ENCODE measurements at places on chromosomes 3 and 15.

GRCh38 chr3:77342688-77343087 is 302.8 kb downstream of the ROBO2 start:
- DNase-seq = no peak

- DNase-seq = no peak
Observed at GRCh38 chr3:143600756-143601718, 247.2 kb downstream of the SLC9A9 start.

DNA sequence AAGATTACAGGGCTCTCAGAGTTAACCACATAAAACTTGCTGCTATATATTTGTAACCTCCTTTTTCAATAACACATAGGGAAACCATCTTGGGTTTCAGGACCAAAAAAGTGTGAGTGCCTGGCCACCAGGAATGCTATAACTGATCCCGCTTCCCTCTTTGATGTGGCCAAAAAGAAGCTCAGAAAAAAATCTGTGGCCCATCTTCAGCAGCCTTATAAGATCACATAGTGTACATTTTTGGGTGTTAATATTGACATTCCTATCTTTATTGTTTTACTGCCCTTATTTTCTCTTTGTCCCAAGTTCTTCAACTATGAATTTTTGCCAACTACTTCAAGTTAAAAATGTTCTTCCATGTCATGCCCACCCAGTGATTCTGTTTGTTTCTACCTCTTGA is 102.8 kb downstream of the LIPC start:
- DNase-seq = no peak

DNA sequence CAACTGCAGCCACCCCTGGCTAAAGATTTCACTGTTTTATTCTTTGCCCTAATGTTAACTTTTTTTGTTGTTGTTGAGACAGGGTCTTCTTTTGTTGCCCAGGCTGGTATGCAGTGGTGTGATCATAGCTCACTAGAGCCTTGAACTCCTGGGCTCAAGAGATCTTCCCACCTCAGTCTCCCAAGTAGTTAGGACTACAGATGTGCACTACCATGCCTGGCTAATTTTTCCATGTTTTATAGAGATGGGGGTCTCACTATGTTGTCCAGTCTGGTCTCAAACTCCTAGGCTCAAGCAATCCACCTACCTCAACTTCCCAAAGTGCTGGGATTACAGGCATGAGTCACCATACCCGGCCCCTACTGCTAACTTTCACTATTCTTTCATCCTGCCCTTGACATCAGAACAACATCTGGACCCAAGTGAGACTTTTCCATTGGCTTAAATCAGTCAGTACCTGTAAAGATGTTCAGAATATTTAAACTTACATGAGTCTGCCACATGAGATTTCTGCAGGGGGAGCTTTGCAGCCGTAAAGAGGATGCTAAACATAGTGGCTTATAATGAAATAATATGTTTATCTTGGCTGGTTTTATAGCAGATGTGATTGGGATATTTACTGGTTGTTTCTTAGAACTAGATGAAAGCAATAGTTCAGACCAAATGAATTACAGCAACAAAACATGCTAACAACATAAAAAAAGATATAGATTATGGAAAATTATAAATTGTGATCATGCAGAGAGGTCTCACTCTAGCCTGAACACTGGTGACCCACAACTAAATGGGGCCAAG is 73.6 kb downstream of the HMG20A start:
- no peak for DNase-seq

- DNase-seq = no peak
Observed at GRCh38 chr15:88613074-88613944, 7.8 kb upstream of the AEN start.

- no peak for DNase-seq
Observed at GRCh38 chr15:74611341-74611740, 4.3 kb upstream of the CLK3 start.

DNA sequence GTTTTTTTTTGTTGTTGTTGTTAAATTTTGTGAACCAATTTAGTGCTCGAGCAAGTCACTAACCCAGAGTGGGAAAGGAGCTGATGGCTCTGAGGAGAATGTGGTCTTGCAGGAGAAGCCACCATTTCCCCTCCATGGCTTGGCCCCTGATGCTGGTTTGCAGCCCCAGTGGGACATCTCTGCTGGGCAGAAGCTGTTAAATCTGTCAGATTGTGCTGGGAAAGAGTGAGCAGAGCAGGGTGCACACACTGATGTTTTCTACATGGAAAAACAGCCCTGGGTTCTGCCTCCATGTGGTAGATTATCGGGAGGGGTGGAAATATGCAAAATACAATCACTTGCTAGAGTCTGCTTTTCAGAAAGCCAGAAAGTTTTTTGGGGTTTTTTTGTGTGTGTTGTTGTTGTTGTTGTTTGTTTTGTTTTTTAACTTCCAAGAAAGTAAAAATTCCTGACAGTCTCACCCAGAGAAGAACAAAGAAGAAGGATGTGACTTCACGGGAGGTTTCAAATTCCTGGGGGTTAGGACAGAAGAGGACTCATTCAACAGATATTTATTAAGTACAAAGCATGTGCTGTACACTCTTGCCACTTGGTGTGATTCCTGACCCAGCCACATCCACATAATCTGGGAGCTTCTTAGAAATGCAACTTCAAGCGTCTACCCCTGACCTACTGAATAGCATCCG is 133.7 kb downstream of the FOXB1 start:
- no peak for DNase-seq

DNA sequence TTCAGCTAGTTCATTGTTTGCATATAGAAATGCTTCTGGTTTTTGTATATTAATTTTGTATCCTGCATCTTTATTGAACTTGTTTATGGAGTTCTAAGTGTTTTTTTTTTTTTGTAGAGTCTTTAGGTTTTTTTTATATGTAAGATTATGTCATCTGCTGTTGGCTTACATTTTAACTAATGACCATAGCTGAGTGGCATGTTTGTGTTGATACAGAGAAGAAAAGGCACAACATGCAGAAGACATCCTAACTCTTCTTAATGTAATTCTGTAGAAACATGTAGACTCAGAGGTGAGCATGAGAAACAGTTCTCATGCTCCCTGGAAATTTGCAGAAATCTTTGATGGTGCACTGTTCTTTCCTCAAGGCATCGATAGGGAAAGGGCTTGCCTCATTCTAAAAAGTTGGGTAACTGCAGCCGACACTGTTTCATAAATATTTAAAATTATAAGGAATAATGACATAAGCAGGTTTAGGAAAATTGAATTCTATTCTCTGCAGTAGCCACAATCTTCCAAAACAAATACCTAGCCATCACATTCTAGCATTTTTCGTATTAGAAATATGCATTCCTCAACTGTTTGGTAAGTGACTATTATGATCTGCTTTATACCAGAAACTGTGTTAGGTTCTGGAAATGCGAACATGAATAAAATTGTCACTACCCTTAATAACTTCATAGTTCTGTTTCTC is 499.6 kb upstream of the KCNMB2 start:
- no peak for DNase-seq

DNA sequence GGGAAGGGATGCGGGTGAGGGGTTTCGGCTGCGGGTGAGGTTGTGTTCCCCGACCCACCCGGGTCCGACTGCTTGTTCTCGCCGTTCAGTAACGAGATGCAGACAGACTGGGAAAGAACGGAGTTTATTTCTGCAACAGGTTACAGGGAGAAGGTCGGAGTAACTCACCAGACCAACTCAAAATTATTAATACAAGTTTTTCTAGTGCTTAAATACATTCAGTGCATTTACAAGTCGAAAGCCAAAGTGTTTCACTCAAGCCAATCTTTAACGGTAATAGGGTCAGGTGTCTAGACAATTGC is 492 bp upstream of the HIGD1A start:
- no peak for DNase-seq

- DNase-seq = peak; percentile 66
Observed at GRCh38 chr3:99012051-99012450, 110.6 kb upstream of the DCBLD2 start.

DNA sequence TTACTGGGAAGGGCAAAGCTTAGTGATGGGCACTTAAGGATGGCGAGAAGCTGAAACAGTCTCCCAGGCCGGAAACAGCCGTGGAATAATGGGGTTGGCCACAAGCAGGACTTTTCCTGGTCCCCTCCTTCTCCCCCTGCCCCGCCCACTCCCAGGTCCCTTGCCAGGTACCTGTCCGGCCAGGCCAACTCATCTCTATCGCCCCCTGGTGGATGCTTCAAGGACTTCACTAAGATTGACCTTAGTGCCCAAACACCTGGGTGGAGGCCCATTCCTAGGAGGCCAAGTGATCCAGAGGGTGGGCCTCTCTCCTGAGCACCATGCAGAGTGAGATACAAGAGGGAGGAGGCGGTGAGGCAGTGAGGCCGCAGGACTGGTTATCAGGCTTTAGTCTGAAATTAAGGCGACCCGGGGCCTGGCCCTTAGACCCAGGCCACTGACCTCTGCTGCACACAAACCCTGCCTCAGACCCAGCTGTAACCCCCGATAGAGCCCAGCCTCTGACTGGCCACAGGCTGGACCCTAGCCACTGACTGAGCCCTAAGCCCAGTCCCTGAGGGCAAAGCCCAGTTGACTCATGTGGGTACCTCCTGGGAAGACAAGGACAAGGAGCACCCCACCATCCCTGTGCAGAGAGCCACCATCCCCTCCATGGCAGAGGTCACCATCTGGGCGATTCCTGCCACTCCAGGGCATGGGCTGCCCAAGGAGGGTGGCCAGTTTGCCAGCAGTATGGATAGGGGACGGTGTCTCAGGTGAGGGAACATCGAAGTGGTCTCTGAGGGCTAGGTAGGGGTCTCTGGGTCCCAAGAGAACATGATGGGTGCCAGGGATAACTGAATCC is 37.6 kb downstream of the VIPR1 start:
- DNase-seq = no peak

DNA sequence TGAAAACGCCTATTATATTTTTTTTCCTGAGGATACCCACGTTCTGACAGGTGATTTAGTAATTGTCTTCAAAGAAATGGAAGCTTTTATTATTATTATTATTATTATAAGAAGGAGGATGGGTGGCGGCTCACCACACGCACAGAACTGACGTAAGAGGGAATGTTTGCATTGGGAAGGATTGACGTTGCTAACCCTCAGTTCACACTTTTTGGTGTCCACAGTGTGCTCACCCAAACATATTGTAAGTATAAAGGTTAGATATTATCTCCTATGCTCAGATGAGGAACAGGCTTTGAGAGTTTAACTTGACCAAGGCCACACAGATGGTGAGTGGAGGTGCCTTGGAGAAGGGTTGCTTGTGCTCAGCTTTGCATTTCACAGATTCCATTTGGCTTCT is 533.5 kb upstream of the TBL1XR1 start:
- no peak for DNase-seq

DNA sequence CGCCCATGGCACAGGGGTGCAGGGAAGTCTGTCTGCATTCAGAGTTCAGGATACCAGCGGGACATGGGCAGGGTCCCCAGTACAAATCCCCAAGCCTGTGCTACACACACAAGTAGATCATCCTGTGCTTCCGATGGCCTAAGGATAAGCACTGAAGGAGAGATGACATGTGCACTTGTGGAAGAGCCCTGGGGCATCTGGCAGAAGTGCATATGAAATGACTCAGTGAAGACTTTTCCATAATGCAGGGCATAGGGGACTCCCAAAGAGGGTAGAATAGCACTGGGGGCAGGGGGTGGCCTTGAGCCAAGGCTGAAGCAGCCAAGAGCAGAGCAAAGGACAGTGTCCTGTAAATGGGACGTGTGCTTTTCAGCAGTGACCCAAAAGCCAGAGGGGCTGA is 22.9 kb downstream of the ADAMTS17 start:
- no peak for DNase-seq

DNA sequence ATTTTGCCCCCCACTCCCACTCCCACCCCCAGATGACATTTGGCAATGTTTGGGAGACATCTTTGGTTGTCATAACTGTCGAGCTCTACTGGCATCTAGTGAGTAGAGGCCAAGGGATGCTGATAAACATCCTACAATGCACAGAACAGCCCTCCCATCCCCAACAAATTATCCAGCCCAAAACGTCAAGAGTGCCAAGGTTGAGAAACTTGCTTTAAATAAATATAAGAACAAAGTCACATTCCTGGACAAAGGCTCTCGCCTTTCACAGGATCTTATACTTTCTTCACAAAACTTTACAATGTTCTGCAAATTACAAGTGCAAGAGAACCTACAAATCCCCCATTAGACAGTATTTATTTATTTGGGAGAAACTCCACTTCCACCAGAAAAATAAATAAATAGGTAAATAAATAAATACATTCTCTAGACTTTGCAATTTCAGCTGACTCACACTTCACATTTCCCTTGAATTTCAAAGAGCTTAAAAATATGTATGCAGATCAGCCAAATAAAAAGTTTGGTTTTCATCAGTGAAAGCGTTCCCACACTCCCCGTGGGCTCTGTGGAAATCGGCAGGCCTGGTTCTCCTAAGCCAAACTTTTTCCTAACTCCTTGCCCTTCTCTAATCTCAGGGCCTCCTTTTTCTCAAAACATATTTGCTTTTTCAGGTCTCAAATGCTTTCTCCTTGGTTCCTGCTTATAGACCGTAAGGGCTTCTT is 12.7 kb upstream of the CPA3 start:
- no peak for DNase-seq

DNA sequence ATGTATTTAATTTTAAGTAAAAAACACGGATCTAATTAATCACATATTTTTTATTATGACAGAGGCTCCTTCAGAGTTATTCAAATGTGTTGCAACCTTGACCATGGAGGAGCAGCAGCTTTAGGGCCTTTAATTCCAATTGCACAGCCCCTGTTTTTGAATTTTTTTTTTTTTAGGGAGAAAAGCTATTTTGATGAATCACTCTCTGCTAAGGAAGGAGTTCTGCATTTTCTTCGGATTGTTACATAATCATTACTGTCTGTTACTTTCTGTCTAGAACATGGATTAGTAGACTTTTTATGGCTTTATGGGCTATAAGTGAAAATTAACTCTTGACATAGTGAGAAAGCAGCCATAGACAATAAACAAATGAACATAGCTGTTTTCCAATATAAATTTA is 90.8 kb downstream of the MCTP2 start:
- no peak for DNase-seq

GRCh38 chr3:124995460-124995994 is 60.3 kb downstream of the HEG1 start:
- DNase-seq = no peak

DNA sequence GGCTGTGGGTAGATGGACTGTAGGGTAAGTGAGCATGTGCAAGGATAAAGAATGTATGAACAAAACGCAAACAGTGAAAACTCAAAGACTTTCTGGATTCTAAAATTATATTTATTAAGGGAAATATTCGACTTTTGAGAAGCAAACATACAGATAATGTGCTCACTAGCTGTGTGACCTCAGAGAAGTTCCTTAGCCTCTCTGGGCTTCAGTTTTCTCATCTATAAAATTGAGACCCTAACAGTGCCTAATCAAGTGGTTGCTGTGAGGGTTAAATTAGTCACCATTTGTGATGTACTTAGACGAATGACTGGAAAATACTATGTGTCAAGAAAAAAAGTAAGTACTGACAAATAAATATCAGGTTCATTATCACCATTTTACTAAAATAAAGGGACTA is 261.7 kb downstream of the MAGI1 start:
- no peak for DNase-seq

- DNase-seq = no peak
Observed at GRCh38 chr15:31285772-31286261, 40.8 kb upstream of the KLF13 start.
